ENCODE measurements at places on chromosomes 13 and 19.
A peak's percentile ranks its signal among the peaks of the same experiment; 100 is the strongest.

- DNase-seq: no peak
Measured at GRCh38 chr19:5536337-5536894, 31.3 kb downstream of the TINCR start.

GRCh38 chr13:103908911-103909310 lies 842.7 kb upstream of the SLC10A2 start:
- no peak for DNase-seq

DNA sequence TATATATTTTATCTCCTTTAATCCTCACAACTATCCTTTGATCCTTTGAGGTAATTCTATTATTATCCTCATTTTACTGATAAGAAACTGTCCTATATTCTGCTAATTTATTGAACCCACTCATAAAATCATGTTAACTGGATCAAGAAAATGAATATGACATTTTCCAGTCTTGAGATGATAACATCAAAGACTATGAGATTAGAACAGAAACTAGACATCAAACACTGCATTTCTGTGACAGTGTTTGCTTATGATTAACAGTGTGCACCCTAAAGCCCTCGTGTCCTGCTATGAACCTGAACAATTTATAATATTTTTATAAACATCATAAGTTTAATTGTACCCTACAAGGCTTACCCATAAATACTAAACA lies 96.3 kb downstream of the TBC1D4 start:
- no peak for DNase-seq

DNA sequence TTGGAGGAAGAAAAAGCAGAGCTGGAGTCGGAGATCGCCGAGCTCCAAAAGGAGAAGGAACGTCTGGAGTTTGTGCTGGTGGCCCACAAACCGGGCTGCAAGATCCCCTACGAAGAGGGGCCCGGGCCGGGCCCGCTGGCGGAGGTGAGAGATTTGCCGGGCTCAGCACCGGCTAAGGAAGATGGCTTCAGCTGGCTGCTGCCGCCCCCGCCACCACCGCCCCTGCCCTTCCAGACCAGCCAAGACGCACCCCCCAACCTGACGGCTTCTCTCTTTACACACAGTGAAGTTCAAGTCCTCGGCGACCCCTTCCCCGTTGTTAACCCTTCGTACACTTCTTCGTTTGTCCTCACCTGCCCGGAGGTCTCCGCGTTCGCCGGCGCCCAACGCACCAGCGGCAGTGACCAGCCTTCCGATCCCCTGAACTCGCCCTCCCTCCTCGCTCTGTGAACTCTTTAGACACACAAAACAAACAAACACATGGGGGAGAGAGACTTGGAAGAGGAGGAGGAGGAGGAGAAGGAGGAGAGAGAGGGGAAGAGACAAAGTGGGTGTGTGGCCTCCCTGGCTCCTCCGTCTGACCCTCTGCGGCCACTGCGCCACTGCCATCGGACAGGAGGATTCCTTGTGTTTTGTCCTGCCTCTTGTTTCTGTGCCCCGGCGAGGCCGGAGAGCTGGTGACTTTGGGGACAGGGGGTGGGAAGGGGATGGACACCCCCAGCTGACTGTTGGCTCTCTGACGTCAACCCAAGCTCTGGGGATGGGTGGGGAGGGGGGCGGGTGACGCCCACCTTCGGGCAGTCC lies 5.0 kb downstream of the FOSB start:
- no peak for DNase-seq

DNA sequence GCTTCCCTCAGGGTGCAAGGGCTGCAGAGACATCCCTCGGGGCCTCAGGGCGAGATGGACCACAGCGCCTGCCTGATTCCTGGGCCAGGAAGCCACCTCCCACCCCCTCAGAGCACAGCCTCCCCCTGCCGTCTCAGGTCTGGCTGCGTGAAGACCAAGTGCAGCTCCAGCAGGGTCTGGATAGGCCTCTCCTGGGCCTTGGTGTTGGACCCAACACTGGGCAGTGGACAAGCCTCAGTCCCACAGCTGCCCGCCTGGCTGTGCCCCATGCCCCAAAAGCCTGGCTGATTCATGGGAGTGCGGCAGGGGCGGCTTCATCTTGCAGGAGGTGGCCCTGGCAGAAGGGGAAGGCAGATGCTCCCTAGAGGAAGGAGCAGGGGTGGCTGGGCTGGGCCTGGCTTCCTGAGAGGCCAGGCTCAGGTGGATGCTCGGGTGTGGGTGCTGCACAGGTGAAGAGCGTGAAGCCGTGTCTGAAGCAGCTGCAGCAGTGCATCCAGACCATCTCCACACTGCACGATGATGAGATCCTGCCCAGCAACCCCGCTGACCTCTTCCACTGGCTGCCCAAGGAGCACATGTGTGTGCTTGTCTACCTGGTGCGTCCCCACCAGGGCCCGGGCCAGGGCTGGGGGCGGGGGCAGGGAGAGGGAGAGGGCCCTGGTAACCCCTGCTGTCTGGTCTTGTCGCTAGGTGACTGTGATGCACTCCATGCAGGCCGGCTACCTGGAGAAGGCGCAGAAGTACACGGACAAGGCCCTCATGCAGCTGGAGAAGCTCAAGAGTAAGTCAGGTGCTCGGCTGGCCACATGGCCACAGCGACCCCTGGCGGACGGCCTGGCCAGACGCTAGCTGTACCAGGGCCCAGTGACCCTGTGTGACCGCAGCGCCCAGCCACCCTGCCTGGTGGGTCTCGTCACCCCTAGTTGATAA lies 21.7 kb downstream of the MAU2 start:
- peak; percentile 63 for DNase-seq

DNA sequence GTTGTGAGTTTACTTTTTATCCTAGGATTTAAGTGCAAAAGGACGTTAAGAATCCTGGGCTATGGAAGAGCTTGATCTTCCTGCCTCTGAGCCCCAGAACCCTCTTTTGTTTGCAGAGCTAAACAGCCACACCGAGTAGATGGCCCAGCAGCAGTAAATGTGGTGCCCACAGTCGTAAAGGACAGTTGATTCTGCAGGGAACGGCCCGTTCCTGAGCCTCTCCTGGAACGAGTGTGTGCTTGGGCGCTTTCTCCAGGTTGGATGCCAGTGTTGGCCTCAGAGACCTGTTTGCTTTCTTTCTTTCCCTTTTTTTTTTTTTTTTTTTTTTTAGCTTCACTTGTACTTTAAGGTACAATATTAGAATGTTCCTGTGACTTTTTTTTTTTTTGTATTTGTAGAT lies 41.7 kb downstream of the SPATA13 start:
- no peak for DNase-seq

DNA sequence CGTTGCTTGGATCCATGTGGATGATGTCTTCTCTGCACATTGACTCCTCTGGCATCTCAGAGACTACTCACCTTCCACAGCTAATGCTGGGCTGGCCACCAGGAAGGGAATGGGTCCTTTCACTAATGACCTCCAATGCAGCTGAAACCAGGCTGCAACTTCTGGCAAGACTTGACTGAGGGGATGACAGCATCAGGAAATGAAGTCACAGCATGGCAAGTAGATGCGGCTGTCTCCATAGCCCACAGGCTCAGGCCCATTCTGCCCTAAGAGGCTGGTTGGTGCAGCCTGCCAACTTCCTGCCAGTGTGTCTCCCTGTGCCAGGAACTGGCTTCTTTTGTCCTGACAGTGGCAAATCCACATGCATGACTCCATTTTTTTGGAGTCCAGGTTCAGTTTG lies 467.3 kb downstream of the TSHZ3 start:
- no peak for DNase-seq

GRCh38 chr19:53960886-53961285 lies 1.9 kb upstream of the CACNG8 start:
- DNase-seq: no peak
